NCI-H146 (cell line): ENCODE measurements at places on chromosomes 1 and 21.

- peak; percentile 70 for DNase-seq
Observed at GRCh38 chr1:74637296-74637695, 36.3 kb downstream of the ERICH3 start.

DNA sequence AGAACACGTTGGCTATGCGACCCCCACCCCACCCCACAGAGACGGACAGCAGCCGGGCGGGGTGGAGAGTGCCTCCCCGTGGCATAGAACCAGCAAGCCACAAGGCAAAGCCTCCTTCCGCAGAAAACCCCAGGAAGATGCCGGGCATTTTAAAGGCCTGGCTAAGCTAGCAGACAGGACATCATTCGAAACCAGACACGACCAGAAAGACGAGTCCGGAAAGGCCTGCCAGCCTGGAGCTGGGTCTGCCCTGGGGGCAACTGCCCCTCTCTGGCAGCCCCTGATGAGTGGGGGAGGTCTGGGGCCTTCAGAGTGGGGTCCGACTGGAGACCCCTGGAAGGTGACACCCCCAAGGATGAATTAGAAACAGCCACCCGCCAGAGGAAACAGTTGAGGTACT, 8.5 kb downstream of the FTCD start:
- no peak for DNase-seq

- no peak for DNase-seq
Observed at GRCh38 chr1:38719880-38720279, 139.7 kb downstream of the RRAGC start.

DNA sequence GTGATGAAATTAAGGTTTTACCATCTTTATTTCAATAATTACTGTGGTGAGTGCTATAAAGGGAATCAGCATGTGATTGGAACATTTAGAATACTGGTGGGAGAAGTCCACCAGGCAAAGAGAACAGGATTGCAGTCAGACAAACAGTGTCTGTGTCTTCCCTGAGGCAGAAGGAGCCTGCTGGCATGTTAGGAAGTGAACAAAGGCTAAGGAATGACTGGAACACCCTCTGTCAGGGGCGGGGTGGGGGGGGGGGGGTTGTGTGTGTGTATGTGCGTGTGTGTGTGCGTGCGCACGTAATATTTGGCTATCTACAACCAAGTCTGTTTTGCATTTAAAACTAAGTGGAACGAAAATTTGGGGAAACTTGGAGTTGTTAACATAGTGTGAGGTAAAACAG, 30.2 kb downstream of the SRRM1 start:
- DNase-seq: no peak

GRCh38 chr1:236058141-236058934, 6.6 kb downstream of the NID1 start:
- no peak for DNase-seq

- no peak for DNase-seq
Observed at GRCh38 chr1:202888221-202888530, 773 bp downstream of the RABIF start.

GRCh38 chr1:198003468-198003867, 86.3 kb downstream of the LHX9 start:
- no peak for DNase-seq

DNA sequence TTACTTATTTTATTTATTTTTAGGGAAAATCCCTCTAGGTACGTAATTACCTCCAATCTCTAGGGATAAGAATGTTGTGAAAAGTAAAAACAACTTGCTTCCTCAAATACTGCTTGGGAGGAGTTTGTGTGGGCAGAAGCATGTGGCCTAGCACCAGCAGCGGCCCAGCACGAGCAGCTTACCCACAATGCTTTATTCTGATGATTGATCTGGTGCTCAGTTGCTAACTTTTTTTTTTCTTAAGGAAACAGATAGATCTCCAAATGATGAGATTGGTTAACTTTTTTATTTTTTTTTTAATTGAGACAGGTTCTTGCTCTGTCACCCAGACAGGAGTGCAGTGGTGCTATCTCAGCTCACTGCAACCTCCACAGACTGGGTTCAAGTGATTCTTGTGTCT, 4.2 kb downstream of the CLIC6 start:
- DNase-seq: no peak

DNA sequence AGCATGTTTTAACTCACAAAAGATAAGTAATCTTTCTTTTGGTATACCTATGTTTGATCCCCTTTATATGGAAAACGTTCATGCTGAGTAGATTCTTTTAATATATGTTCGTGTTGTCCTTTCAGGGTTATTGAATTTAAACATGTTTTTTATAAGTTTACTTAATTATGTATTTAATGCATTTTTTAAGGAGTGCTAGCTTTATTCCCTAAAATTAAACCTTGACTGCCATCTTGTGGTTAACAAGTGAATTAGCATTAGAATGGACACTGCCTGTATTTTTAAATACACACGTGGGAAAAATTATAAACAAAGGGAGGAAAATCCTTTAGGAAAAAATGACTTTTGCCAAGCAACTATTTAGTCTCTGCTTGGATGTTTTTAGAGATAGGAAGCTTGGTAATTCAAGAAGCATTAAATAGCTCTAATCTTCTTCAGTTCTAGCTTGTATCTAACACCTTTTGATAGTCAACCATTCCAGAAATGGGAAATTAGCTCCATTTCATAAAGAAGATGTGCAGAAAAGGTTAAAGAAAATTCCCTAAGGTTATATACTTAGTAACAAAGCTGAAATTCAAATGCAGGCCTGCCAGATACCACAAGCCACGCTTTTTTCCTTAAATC, 43.0 kb downstream of the UBE2U start:
- peak; percentile 45 for DNase-seq

DNA sequence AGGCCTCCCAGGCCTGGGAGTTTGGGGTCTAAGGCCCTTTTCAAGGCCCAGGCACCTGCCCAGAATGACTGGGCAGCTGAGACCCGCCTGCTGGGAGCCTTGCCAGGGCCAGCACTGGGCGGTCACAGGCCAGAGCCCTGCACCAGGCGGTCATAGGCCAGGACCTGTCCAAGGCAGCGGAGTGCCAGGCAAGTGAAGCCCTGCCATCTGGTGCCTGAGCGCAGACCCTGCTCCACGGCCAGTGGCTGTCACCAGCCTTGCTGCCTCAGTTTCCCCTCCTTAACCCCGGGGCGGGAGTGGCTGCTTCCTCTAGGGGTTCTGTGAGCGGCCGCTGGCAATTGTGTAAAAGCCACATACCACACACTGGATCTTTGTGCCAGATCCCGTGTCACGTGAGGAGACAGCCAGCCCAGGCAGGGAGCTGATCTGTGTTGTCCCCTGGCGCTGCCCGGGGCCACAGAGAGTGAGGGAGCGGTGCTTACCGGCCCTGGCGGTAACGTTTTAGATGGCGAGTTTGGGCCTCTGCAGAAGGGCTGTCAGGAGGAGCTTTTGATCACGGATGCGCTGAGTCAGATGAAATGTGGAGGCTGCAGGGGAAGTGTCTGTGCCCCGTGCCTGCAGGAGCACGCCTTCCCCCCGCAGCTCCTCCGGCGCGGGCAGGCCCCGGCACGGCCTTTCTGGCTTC, 4.6 kb downstream of the COL18A1 start:
- DNase-seq: no peak

DNA sequence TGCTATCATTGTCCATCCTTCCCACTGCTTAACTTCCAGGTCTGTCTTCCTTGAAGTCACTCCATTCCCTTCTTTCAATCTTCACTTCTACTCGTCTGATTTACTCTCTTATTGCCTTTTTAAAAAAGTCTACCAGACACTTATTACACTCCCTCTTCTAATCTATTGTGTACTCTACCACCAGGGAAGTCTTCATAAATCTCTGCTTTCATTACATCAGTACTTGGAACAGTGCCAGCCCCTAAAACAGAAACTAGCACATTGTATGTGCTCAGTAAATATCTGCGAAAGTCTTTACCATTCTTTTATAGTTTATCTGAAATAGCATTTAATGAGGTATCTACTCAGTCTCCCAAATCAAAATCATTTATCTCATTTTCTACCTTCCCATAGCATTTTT, 236.4 kb downstream of the USH2A start:
- DNase-seq: no peak

GRCh38 chr1:78080767-78081166, 35.0 kb downstream of the GIPC2 start:
- DNase-seq: no peak

GRCh38 chr1:199447906-199448305, 579.6 kb upstream of the NR5A2 start:
- DNase-seq: no peak

DNA sequence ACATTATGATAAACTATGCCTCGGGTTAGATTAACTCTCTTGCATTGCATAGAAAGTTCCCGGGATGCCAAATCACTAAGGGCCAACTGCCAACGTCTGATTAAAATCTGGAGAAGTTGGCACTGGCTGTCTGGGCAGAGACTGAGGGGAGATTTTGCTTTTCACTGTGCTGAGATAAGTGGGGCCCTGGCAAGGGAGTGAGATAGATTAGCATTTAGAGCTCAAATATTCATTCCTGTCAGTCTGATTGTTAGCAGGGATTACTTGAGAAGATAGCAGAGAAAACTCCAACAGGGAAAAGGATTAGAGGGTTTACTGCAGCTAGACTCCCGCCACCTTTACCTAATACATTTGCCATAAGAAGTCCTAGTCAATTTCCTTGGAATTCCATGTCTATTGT, 714.1 kb upstream of the CHRM3 start:
- DNase-seq: no peak

DNA sequence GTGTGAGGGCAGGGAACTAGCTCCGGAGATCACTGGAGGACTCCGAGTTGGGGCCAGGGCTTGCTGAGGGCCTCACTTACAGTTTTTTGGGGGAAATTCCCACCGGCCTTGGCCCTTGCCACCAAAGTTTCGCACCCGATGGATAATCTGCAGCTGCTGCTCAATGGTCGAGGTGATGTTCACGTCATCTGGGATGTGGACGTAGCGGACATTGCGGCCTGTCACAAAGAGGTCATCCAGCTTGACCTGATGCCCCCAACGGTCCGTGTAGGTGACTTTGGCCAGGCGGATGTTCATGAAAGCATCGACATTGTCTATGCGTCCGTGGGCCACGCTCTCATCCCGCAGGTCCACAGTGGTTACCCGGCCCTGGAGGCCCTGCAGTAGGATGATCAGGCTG, 4.0 kb downstream of the LSM10 start:
- no peak for DNase-seq

GRCh38 chr1:151504252-151504651, 6.9 kb upstream of the CGN start:
- no peak for DNase-seq

- no peak for DNase-seq
Observed at GRCh38 chr1:69836971-69837636, 269.4 kb downstream of the LRRC7 start.

DNA sequence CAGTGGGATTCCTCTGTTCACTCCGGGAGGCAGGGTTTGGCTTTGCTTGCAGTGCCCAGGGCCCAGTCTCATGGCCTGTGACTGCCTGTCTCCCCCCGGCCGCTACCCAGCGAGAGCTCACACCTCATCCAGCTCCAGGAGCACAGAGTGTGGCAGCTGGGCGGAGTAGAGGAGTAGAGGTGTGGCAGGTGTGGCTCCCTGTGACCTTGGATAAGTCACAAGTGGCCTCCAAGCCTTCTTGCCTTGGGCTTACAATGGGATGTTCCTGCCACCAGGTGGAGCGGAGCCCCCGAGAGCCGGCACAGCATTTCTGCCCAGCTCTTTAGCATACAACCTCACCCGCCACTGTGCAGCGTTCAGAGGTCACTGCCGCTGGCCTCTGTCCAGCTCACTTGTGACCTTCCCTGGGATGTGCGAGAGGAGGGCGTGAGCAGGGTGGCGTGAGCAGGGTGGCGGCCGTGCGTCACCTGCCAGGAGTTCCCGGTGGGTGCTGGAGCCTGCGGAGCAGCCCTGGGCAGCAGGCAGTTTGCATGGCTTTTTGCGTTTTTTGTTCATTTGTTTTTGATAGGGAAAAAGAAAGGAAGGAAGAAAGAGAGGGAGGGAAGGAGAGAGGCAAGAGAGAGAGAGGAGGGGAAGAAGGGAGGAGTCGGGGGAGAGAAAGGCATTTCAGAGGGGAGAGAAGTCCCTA, 42.4 kb downstream of the CRYAA start:
- DNase-seq: peak; percentile 25

DNA sequence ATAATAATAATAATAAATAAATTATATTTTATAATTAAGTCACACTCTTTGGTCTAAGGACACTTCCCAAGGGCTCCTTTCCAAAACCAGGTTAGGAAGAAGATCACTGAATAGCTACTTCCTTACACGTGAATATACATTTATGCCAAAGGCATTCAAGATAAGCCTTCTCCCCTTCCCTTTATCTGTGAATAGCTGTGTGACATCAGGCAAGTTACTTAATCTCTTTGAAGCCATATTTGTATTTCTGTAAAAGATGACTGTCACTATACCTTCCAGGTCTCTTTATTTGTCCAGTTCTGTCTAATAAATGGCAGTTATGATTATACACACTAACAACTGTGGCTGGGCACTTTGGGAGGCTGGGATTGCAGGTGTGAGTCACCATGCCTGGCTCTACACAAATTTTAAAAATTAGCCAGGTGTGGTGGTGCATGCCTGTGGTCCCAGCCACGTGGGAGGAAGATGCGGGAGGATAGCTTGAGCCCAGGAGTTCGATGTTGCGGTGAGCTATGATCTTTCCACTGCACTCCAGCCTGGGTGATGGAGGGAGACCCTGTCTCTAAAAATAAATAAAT, 5.5 kb upstream of the RNF11 start:
- no peak for DNase-seq

GRCh38 chr1:19772053-19772452, 27.7 kb downstream of the TMCO4 start:
- no peak for DNase-seq

DNA sequence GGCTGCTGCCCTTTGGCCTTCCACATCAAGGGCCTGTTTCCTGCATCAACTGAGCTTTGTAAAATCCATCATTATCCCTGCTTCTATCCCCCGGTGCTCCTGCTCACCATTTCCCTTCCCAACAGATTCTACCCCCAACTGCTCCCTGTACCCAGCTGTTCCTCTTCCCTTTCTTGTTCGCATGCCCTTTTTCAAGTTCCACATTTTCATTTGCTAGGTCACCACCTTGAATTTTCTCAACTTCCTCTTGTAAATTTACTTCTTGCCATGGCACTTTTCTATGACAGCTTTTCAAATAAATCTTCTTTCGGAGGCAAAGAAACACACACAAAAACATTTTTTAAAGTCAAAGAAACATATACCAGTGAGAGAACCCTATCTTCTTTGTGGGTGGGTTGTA, 330.5 kb upstream of the ADGRL2 start:
- DNase-seq: no peak

DNA sequence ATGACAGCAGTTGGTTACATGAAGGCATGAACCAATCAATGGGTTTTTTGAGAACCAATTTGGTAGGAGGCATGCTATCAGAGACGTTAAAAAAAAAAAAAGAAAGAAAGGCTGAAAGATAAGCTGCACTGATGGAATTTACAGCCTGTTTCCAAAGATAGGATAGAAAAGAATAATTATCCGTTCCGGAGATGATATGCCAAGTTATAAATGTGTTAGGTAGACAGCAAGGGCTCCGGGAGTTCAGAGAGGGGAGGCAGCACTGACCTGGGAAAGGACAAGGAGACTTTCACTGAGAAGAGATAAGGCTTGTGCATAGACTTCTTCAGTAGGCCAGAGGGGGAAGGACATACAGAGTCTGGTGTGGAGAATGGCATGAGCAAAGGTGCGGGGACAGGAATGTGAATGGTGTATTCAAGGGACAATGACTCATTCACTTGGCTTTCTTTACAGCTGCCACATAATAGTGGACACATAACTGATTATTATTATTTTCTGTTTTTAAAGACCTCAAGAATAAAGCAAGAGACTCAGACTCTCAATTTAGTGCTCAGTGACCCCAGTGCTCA, 24.8 kb upstream of the ACBD6 start:
- DNase-seq: no peak

- DNase-seq: no peak
Observed at GRCh38 chr1:44701141-44701573, 26.6 kb downstream of the ARMH1 start.

GRCh38 chr1:158249646-158250045, 4.6 kb upstream of the CD1A start:
- no peak for DNase-seq
